Uterus (tissue), 4 donors: ENCODE measurements at places on chromosomes 4 and X. TPM values are rescaled to one million over a fixed set of nuclear protein-coding genes. Genes with fewer than 3 reads are reported as not detected.

The FUNDC1 gene
- 5.9 TPM for total RNA-seq

The CFAP99 gene
- total RNA-seq: 0.21 TPM

The UTP3 gene
- total RNA-seq: 6.7 TPM

- H3K4me1 ChIP-seq: no peaks in the 10 kb centered on the region
- no peaks in the 10 kb centered on the region for H3K36me3 ChIP-seq
- no peak overlapping the region for H3K4me3 ChIP-seq
- no peak overlapping the region for H3K27ac ChIP-seq
- no peaks in the 10 kb centered on the region for H3K27me3 ChIP-seq
- DNase-seq: no peak
Observed at GRCh38 chrX:118207831-118208453, 91.3 kb upstream of the KLHL13 start.

- DNase-seq: no peak
- no peaks in the 10 kb centered on the region for H3K4me1 ChIP-seq
- no peaks in the 10 kb centered on the region for H3K36me3 ChIP-seq
- H3K4me3 ChIP-seq: no peak overlapping the region
- H3K27ac ChIP-seq: no peak overlapping the region
- no peaks in the 10 kb centered on the region for H3K27me3 ChIP-seq
Observed at GRCh38 chrX:63503541-63503940, 152.4 kb upstream of the SPIN4 start.

DNA sequence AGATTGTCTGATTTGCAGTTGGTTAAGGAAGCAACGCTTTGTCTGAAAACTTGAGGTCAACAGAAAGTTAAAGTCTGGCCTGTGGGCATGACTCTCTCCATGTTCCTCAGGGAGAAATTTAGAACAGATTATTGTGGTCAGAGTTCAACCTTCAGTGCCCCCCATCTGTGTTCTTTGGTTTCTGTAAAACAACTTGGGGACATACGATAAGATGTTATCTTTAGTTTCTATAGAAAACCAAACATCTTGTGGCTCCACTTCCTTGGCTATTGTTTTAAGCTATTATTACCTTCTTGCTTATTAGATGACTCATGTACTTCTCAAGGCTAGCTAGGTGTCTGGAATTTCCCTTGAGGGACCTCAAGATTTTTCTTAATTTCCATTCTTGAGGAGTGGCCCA, 507.7 kb downstream of the PDHA2 start:
- H3K36me3 ChIP-seq: no peaks in the 10 kb centered on the region
- H3K27ac ChIP-seq: no peak overlapping the region
- no peaks in the 10 kb centered on the region for H3K27me3 ChIP-seq
- no peaks in the 10 kb centered on the region for H3K4me1 ChIP-seq
- H3K4me3 ChIP-seq: no peak overlapping the region

DNA sequence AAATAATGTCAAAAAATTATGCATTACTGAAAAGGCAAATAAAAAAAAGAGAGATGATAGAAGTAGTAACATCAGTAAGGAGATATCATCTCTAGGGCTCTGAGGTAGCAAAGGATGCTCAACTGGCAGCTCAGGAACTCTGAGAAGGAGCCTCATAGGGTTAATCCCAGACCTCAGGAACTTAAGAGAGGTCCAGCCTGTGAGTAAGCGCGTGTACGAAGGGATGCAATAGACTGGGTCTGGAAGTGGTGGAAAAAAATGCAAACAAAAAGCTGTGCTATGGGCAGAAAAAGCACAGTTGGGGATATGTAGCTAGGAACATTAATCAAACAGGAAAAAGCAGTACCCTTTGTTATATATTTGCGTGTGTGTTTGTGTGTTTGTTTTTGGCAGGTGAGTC, 282.0 kb downstream of the GALNTL6 start:
- no peak overlapping the region for H3K4me3 ChIP-seq
- no peaks in the 10 kb centered on the region for H3K27me3 ChIP-seq
- H3K27ac ChIP-seq: no peak overlapping the region

DNA sequence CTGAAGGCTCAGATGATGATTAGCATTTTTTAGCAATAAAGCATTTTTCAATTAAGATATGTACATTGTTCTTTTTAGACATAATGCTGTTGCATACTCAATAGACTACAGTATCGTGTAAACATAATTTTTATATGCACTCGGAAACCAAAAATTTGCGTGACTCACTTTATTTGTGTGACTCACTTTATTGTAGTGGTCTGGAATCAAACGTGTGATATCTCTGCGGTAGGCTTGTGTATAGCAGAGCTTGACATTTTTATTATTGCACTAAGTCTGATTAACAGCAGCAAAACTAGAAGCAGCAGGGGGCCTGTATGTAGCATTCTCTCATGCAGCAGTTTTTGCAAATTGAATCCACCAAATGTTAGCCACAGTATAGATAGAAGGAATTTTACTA, 119.1 kb upstream of the PRDX4 start:
- DNase-seq: no peak
- H3K4me1 ChIP-seq: no peaks in the 10 kb centered on the region
- H3K27me3 ChIP-seq: no peaks in the 10 kb centered on the region
- no peak overlapping the region for H3K4me3 ChIP-seq
- H3K27ac ChIP-seq: no peak overlapping the region
- no peaks in the 10 kb centered on the region for H3K36me3 ChIP-seq

GRCh38 chr4:42360256-42360669, 37.0 kb upstream of the SHISA3 start:
- no peaks in the 10 kb centered on the region for H3K36me3 ChIP-seq
- DNase-seq: no peak
- H3K27ac ChIP-seq: no peak overlapping the region
- H3K4me1 ChIP-seq: no peaks in the 10 kb centered on the region

DNA sequence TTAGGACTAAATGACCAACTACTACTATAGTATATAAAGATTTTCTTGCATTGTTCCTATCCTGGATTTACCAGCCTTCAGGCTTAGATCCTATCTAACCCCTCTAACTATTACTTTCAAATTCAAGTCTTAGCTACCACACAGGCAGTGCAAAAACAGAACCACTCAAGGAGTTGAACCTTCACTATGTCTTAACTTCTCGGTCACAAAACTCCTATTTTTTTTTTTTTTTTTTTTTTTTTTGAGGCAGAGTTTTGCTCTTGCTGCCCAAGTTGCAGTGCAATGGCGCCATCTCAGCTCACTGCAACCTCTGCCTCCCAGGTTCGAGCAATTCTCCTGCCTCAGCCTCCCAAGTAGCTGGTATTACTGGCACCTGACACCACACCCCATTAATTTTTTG, 6.3 kb upstream of the FAM200B start:
- H3K27me3 ChIP-seq: no peaks in the 10 kb centered on the region
- no peak for DNase-seq
- no peak overlapping the region for H3K27ac ChIP-seq
- no peaks in the 10 kb centered on the region for H3K4me1 ChIP-seq
- no peak overlapping the region for H3K4me3 ChIP-seq

DNA sequence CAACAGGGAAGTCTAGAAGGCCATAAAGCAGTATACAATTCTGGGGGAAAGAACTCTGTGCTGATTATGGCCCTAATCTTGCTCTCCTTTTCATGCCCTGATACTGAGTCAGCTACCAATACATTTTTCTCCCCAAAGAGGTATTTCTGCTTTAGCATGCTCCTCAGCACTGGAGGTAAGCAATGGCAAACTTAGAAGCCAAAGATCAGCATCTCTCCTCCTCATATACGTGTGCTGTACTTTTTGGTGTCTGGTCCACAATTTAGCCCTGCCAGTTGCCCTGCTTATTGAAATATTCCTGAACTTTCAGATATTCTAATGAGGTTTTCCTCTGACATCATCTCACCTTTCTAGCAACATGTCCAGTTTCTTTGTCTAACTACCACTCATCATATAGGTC, 226.2 kb downstream of the FSTL5 start:
- H3K27ac ChIP-seq: no peak overlapping the region
- H3K27me3 ChIP-seq: no peaks in the 10 kb centered on the region
- no peaks in the 10 kb centered on the region for H3K36me3 ChIP-seq
- no peaks in the 10 kb centered on the region for H3K4me1 ChIP-seq
- no peak for DNase-seq
